NCI-H187 treated with DMSO at 0.1 percent for 48 hours (cell line): ENCODE measurements at places on chromosomes 16 and 17.

DNA sequence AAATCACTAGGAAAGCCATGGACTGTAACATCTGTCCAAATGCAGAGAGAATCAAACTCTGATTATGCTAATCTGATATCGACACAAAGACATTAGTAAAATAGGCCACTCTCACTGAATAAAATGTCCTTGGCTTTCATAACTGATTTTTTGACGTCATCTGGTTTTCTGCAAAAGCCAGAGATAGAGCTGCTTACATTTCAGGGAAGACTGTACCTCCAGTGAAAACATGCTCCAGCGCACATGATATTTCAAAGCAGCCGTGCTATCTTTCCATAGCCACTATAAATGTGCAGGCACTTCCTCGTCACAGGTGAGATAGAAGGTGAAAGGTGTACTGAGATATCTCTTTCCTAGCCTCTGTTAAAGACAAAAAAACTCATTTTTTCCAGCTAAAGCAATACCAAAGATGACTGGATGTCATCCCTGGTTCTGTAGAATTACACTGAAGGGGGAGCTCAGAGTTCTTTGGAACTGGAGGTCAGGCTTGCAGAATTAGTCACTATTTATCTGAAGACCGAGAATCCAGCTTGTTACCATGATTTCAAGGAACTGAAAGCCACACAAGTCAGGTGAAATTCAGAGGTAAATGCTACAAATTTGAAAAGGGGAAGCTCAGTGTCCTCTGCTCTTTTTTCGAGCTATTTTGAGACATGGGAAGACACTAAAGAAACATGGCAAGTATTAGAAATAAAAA, 249.5 kb downstream of the CA10 start:
- no peak for DNase-seq

DNA sequence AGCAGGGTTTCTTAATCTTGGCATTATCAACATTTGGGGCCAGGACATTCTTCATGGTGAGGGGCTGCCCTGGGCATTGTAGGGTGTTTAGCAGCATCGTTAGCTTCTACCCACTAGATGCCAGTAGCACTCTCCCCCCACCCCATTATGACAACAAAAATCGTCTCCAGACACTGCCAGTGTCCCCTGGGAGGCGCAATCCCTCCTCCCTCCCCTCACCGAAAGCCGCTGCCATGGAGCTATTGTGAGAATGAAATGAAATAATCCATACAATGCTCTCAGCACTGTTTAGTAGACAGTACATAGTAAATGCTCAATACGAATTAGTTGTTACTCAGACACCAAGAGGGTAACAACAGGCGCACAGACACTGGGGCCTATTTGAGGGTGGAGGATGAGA, 502.9 kb downstream of the NPIPA7 start:
- no peak for DNase-seq

DNA sequence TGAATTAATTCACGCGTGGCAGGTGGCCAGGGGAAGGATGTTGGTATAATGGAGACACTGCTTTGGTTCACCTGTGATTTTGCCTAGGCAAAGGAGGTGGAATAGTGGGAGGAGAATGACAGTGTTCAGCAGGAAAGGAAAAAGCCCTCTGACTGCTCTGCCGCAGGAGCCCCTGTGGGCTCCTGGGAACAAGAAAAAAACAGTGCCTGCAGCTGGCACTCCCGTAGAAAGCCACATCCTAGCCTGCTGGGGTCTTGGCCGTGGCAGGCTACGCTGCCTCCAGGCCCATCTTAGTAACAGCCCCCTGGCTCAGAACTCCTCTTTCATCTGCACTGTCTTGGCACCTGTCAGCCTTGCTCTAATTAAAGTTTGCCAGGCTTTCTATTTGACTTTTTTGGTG, 20.6 kb downstream of the ADORA2B start:
- no peak for DNase-seq

GRCh38 chr17:39410279-39410678, 8.9 kb upstream of the FBXL20 start:
- DNase-seq: no peak

DNA sequence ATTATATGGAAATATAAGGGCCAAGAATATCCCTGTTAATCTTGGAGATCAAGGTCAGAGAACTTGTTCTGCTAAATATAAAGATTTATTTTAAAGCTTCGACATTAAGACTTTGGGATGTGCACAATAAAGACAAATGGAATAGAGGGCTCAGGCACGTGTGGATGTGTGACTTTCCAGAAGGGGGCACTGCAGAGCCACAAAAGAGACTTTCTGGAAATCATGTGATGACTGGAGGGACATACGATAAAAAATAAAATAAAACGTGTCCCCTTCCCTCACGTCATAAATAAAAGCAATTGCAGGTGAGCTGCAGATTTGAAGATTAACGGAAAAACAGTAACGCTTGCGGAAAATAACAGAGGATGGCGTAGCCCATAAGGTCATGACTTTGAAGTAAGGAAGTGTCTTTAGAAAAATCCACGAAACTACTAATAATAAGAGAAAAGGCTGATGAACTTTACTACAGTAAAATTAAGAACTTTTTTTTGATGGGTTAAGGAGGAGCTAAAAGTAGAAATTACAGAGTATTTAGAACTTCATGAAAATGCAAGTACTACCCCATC, 9.4 kb upstream of the ENGASE start:
- no peak for DNase-seq

DNA sequence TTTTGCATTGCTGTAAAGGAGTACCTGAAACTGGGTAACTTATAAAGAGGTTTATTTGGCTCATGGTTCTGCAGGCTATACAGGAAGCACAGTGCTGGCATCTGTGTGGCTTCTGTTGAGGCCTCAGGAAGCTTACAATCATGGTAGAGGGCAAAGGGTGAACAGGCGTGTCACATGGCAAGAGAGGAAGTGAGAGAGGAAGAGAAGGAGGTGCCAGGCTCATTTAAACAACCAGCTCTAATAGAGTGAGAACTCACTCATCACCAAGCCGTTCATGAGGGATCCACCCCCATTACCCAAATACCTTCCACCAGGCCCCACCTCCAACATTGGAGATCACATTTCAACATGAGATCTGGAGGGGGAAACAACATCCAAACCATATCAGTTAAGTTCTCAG, 16.4 kb upstream of the CLEC19A start:
- DNase-seq: no peak

DNA sequence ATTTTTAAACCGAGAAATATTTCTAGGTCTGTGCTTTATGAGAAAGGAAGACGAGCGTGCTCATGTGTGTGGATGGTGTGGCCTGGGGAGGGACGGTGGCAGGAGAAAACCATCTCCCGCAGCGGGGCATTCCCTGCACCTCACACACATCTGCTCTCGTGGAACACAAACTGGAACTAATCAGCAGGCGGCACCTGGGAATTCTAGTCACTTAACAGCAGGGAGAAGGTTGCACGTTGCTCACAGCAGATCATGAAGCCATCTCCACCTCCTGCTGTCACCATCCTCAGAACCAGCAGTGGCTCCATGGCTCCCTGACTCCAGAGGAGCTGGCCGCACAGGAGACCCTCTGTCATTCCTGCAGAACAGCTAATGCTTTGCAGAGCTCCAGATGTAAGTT, 35.2 kb downstream of the ADCY9 start:
- DNase-seq: peak; percentile 26

- no peak for DNase-seq
These were observed at the start of gene RAI1 for GRCh38 chr17:17681187-17681743. RAI1 (plus strand) TSS chr17:17681458; CDS start chr17:17792949, 111,491 bp downstream.

- DNase-seq: no peak
These were observed 8.4 kb downstream of the SRCIN1 start for GRCh38 chr17:38597375-38597774.

- DNase-seq: no peak
These were observed 131.8 kb downstream of the IRX5 start for GRCh38 chr16:55062442-55062841.

DNA sequence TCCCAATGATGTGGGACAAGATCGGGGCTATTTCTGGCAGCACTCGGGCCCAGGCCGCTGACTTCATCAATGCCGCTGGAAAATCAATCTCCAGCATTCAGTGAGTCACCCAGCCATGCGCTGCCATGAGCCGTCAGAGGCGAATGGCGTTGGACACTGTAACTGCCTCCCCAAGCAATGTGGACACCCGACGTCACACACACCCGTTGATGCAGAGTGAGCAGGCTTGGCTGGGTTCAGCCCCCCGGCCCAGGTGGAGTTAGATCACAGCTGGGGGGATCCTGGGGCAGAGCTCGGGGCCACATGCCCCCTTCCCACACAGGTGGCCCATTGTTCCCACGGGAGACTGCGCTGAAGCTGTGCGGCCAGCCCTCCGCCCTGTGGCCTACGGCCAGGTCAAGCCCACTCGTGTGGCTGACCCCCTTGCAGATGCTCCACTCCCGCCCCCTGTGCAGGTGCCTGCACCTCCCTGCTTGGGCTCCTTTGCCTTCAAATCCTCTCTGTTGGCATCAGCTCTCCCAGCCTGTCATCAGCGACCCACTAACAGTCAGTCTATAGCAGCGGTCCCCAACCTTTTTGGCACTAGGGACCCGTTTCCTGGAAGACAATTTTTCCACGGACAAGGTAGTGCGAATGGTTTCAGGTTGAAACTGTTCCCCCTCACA, 89.9 kb downstream of the TBC1D16 start:
- DNase-seq: no peak

- no peak for DNase-seq
These were observed 26.8 kb upstream of the FBXO47 start for GRCh38 chr17:38994026-38994425.

DNA sequence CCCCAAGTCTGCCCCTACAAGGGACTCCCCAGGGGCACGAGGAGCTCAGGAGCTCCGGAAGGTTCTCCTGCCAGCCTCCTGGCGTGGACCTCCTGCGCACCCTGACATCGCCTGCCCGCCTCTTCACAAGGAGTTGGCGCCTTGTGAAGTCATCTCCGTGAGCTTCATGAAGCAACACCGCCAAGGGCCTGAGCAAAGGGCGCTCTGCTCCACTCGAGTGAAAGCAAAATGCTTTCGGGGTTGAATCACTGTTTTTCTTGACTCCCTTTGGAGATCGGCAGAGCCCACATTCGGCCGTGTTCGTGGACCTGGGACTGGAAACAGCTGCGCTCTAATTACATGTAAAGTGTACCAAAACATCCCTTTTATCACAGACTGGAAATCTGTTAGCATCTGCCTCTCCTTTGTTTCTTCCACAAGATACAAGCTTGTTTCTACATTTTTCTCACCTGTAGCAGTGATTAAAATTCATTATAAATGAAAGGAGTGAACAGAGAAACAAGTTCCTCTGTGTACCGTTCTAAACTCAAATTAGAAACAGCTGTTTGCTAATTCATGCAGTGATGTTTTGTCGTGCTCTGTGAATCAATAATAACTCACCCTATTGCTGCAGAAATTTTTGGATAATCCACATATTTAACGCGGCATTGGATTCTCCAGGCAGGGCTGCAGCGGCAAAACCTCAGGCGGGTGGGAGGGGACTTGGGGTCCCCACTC, 203.3 kb downstream of the ZNF423 start:
- DNase-seq: no peak

DNA sequence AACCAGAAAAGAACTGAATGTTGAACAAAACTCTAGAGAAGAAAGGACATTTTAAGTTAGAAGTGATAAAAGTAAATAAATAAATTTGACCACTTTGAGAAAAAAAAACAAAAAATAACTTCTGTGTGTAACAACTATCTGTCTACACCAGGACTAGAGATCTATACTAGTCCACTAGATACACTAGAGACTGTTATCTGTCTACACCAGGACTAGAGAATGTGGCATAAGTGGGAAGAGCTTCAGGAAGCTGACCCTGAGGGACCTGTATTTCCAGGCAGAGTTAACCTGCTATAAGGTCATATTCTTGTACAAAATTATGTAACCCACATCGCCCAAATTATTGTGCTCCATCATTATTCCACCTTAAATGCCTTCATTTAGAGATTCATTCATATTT, 160.8 kb downstream of the SKAP1 start:
- no peak for DNase-seq

- no peak for DNase-seq
These were observed 7.1 kb upstream of the CHCT1 start for GRCh38 chr17:60415146-60415545.

- DNase-seq: no peak
These were observed 201.1 kb upstream of the MAF start for GRCh38 chr16:79801646-79802045.

DNA sequence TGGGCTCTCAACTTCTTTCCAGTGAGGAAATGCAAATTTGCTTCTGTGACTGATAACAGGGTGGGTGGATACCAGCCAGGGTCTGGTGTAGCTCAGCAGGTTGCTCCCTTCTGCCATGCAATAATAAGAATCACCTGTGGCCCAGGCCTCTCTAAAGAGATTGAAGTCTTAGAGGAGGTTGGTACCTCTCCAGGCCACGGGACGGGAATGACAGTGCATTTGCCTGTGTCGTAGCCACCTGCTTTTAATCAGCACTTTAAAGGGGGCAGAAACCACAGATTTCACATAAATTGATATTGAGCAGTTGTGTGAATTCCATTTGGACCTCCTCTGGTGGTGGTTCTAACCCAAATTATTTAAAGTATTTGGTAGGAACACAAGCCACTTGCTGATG, 246.9 kb downstream of the PRKCA start:
- DNase-seq: no peak

DNA sequence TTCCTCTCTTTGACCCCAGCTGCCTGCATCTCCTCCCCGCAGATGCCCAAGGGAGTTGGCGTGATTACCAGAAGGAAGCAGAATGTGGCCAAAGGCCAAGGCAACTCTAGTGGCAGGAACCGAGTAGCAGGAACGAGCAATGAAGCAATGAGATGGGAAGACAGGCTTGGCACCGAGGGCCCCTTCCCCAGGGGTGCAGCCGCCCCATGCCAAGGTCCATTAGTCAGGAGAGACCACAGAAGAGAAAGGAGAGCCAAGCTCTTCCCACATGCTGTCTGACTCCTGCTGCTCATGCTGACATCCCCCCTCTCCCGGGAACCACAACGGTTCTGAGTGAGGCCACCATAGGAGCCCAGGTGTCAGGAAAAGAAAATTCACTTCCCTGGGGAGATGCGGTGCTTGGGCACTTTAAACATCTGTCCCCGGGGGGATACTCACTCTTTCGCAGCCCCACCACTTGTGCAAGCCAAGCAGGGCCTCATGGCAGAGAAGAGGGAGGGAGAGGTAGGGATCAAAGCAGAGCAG, 67.4 kb downstream of the MYO18A start:
- no peak for DNase-seq

GRCh38 chr17:4645642-4646041, 4.2 kb upstream of the ALOX15 start:
- no peak for DNase-seq

GRCh38 chr17:77717941-77718668, 240.4 kb upstream of the TNRC6C start:
- no peak for DNase-seq

DNA sequence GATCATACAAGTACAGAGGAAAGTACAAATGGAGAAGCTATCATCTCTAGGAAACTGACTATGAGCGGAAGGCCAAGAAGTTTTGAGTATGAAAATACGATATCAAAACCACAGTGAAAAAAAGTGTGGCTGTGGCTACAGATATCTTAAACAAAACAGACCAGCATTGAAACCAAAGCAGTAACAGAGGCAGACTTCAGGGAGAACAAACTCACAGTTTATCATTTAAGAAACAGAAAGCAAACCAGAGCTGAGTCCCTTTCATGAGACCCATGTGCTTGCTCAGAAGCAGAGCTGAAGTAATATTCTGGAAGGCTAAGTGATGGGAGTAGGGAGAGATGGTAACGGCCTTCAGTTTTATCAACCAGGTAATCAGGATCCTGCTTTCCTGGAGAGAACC, 317.8 kb downstream of the CA10 start:
- DNase-seq: no peak

- no peak for DNase-seq
These were observed 18.3 kb upstream of the WFIKKN2 start for GRCh38 chr17:50816771-50817751.

GRCh38 chr16:8880839-8881510, 1.2 kb upstream of the LITAFD start:
- DNase-seq: no peak
